Fibroblast of skin of abdomen (primary cell): ENCODE measurements at places on chromosomes 13 and 19.

GRCh38 chr19:29677001-29677817 lies 11.9 kb downstream of the PLEKHF1 start:
- no peak for DNase-seq

GRCh38 chr19:55539090-55539984 lies 2.4 kb upstream of the SBK2 start:
- DNase-seq: no peak

DNA sequence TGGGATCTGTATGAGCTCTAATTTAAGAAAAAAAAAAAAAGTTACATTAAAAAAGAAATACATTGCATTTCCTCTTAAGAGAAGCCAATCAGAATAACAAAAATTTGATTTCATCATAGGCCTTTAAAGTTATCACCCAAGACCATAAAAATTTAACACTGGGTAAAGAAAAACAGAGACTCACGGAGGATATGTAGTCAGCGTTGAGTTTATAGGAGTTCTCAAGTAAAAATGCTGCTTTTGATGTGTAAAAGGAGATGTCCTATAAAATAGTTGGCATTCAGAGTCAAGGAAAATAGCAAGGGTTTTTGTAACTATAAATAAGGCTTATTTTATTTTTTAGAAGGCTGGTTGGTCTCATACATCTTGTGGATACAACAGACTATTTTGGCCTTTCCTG lies 191.1 kb downstream of the EFNB2 start:
- no peak for DNase-seq

DNA sequence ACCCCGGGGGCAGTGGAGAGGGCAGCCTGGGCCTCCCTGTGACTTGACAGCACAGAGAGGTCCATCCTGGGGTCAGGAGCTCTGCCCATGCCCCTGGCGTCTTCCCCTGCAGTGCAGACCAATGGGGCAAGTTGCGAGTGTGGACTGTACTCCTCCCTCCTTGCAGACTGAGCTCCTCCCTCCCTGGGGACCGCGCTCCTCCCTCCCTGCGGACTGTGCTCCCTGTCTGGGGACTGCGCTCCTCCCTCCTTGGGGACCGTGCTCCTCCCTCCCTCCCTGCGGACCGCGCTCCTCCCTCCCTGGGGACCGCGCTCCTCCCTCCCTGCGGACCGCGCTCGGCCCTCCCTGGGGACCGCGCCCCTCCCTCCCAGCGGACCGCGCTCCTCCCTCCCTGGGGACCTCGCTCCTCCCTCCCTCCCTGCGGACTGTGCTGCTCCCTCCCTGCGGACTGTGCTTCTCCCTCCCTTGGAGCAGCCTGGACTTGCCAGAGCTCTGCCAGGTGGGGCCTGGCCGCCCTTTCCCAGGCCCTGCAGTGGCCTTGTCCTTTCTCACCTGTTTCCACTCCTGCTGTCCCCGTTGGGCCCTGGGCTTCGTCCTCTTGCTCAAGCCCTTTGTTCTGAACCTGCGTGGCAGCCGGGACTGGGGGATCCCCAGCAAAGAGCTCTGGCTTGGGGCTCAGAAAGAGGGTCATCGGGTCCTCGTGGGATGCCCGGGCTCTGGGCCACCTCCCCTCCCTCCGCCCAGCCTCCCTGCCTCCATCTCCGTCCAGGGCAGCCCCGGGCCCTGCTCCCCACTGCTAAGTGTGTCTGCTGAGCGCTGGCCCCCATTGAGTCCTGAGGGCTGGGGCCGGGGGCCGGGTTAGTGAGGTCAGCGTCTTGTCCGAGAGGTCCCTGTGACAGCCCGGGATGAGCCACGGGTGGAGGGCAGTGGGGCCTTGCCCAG lies 6.8 kb downstream of the GAMT start:
- no peak for DNase-seq

DNA sequence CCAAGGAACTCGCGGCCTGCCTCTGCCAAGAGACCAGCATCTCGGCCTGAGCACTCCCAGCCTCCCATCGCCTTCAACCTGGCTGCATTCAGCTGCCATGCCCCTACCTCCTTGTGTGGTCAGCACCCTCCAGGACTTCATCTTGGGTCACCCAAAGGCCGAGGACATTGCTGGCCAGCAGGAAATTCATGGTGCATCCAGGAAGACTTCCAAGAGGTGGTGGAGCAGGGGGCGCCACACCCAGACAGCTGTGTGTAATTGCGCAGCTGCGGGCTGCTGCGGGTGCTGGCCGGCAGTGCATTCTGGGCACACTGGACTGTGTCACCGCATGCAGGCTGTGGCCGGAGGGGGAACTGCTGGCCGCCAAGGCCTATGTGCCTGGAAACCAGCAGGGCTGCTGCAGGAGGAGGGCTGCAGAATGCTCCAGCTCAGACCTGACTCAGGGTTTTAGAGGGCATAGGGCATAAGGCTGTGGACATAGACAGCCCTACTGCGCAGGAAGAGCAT lies 164.3 kb upstream of the TUBA3C start:
- DNase-seq: no peak

- peak; percentile 23 for DNase-seq
Observed at GRCh38 chr19:2154587-2155075, 3.3 kb upstream of the AP3D1 start.

DNA sequence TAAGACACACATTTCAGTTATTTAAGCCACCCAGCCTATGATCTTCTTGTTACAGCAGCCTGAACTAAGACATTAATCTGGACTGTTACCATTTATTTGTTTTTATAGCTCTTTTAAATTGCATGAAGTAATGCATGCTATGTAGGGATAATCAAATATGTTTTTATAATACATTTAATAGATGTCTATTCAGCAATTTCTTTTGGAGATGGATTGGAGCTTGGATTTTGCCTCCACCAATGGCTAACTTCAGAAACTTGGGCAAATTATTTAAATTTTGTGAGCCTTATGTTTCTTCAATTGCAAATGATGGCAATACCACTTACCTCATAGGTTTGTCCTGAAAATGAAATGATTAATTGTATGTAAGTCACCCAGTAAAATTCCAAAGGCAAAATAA lies 288.7 kb downstream of the GPC6 start:
- DNase-seq: no peak

DNA sequence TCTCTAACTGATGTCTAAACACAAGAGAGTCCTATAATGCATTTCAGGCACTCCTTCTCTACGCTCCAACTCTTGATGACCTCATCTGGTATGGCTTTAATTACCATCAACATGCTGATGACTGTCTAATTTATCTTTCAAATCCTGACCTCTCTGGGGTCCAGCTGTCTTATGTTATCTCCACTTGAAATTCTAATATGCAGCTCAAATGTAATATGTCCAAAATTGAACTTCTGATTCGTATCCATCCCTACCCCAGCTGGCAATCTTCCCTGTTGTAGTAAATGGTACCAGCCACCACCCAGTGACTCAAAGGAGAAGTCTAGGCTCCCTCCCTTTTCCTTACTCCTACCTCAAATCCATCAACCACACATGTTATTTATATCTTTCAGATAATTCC lies 288.0 kb upstream of the SLC10A2 start:
- DNase-seq: peak; percentile 90
